ENCODE measurements at places on chromosomes 12 and 14.

DNA sequence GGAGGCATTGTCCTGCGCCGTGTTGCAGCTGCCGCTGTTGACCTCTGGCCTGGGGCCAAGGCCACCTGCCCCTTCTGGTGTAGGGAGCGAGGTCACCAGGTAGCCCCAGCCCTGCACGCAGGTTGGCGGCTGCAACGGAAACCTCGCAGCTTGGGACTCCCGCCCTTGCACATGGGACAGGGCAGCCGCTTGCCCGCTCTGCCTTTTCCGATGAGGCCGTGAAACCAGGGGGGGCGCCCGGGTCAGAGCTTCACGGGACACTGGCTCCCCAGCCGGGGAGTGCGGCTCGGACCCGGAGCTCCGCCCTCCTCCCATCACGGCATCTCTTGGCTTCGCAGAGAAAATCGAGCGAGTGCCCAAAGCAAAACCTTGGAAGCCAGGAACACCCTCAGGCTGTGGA is 25.4 kb downstream of the DNAH10 start:
- no peak for DNase-seq

DNA sequence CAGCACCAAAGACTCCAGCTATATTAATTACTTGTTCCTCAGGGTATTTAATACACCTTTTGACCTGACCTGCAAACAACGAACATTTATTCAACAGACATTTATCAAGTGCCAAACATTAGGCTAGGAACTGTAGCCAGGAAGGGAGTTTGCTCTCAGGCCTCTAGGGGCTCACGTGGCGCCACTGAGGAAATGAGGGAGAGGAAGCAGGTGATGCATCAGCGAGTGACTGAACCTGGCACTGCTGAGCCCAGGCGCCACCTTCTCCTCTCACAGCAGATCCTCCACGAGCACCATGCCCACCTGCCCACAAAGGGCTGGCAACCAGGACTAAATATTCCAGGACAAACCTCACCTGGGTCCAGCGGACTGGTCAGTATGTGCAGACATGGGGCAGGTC is 50.2 kb downstream of the SETD3 start:
- no peak for DNase-seq

DNA sequence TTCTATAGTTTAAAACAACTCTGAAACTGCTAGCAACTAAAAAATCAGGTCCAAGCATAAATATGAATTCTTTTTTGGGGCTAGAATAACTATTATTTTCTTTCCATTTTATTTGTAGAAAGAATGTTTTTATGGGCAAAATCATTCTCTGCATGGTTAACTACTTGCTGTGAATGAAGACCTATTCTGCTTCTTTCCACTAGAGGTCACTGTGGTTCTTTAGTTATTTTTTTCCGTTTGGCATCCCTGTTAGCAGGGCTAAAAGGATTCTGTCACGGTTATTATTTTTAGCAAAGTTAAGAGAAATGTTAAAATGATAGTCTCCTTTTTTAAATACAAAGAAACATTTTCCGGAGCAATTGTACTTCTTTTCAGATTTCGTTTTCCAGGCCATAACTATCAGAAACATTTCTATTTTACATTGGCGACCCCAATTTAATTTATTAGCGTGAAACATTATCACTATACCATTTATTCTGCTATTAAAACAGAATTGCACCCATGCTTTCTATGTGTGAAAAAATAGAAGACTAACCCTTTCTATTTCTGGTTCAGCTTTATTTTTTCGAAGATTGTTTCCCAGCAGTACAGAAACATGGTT is 404.8 kb downstream of the ATP23 start:
- DNase-seq, result peak; percentile 86

- no peak for DNase-seq
Measured at GRCh38 chr14:100359881-100360280, 36.7 kb downstream of the SLC25A47 start.

GRCh38 chr14:58863661-58864345 is 226.0 kb downstream of the DACT1 start:
- no peak for DNase-seq

GRCh38 chr12:25005376-25005775 is 56.5 kb upstream of the BCAT1 start:
- DNase-seq, result no peak

- DNase-seq, result no peak
Measured at GRCh38 chr12:105024928-105025327, 38.8 kb downstream of the NOPCHAP1 start.

GRCh38 chr14:74459976-74460375 is 33.1 kb downstream of the NPC2 start:
- no peak for DNase-seq

- DNase-seq, result peak; percentile 44
Measured at GRCh38 chr14:70804556-70805162, 4.7 kb downstream of the MAP3K9 start.

- DNase-seq, result no peak
Measured at GRCh38 chr14:75667099-75667765, 6.2 kb downstream of the TTLL5 start.

DNA sequence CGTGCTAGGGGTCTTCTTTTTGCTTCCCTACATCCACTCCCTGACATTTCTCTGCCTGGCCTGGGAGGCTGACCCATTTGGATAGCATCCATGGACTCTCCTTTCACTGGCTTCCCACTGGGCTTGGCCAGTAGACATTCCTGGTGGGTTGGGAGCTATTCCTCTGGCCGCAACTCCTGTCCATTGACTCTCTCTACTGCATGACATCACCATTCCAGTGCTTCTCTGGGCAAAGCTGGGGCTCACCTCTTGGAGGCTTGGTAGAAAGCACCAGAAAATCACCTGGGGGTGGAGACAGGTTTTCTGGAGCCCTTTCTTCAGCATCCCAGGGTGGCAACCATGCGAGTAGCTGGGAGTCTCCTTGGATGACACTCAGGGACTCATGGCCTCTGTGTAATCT is 16.7 kb upstream of the LHX5 start:
- DNase-seq, result no peak

DNA sequence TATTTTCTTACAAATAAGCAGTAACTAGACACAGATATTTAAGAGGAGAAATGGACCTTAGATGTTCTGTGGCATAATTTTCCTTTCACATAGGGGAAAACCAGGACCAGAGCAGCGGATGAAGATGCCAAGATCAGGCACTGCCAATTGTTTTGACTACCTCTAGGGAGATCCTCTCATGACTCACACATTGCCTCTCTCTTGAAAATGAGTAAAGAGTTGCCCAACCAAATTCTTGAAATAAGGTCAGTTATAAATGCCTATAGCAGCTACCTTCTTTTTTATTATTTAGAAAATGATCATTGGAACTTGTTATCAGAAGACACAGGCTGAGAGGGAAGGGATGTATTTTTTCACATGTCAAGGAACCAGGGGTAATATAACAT is 263.4 kb upstream of the PLEKHG7 start:
- DNase-seq, result peak; percentile 88

- no peak for DNase-seq
Measured at GRCh38 chr12:115869604-115870003, 407.9 kb downstream of the MED13L start.

DNA sequence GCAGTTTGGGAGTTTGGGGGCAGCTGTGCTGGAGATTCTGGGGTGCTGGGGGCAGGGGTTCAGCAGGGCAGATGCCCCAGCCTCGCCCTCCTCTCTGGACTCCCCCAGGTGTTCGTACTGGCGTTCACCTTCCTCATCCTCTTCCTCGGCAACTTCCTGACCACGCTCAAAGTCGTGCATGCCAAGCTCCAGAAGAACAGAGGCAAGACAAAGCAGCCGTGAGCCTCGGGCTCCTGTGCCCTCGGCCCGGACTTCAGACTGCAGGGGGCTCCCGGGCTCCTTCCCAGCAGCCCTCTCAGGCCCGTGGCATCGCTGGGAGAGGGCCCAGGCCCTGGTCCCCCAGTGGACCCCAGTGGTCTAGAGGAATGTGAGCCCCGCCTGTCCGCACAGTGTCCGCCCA is 18.0 kb downstream of the RHOF start:
- DNase-seq, result no peak

DNA sequence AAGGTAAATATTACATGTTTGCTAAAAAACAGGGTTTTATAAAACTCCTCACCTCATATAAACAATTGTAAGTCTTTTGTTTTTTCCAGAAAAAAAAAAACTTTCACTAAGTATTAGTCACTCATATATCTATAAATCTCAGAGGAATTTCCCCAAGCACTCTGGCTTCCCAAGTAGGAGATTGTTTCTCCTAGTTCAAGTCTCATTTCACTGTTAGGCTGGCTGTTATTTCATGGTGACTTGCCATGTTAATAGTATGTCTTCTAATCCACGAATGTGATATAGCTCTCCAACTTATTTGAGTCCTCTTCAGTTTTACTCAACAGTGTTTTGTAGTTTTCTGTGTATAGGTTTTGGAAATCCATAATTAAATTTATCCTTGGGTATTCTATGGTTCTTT is 61.6 kb downstream of the CAPZA3 start:
- peak; percentile 36 for DNase-seq

All from adipocyte (in vitro differentiated cells).